Stimulated activated CD8-positive, alpha-beta memory T cell treated with anti-CD3 and anti-CD28 coated beads, Interleukin-15, amount 100 ng/mL, for 24 hours (primary cell): ENCODE measurements at places on chromosomes 4 and X.

GRCh38 chr4:58507079-58507478 is 1396.9 kb upstream of the IGFBP7 start:
- DNase-seq: no peak

- DNase-seq: no peak
These were observed 726.2 kb downstream of the RPA4 start for GRCh38 chrX:97609938-97610337.

DNA sequence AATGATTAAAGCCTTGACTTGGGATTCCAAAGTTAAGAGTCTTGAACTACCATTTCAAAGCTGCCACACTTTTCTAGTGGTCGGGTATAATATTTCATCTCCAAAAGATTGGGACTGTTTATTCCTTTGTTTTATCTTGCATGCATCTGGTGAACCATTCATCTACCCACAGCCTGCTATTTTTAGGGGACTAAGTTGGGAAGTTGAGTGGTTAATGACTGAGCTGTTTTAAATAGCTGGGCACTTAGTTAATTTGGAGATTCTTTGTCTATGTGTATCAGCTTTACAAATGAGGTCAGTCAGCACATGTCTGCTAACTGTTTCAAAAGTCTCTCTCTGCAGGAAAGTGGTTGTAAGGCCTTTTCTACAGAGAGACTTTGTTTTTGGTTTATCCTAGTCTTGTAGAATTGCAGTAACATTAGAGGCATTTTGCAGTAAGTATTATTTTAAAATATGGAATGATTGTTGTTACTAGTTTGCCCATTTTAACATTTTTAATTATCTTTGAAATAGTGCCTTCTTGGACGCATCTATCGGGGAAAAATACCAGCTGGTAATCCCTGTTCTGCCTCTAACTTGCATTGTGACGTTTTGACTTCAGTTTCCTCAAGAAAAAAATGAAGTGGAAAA is 8.2 kb downstream of the BMP2K start:
- no peak for DNase-seq

GRCh38 chr4:169152899-169153298 is 117.9 kb downstream of the SH3RF1 start:
- DNase-seq: no peak

GRCh38 chr4:180058691-180059215 is 2184.4 kb upstream of the TENM3 start:
- DNase-seq: no peak

GRCh38 chr4:76830964-76831703 is 66.8 kb downstream of the SOWAHB start:
- no peak for DNase-seq

DNA sequence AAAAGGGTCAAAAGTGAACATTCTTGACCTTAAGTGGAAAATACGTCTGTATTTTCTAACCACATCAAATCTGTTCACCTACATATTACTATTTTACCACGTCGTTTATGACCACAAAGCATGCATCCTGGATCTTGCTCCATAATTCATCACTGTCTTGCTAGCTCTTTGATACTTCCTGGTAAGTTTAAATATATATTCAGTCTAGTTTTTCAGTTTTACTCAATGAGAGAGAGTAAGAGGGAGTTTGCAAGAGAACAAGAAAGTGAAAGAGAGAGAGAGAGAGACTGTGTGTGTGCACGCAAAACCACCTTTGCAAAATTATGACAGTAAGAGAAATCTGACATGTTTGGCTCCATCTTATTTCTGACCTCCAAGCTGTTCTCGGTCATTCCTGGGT is 173.7 kb upstream of the GALNTL6 start:
- no peak for DNase-seq

DNA sequence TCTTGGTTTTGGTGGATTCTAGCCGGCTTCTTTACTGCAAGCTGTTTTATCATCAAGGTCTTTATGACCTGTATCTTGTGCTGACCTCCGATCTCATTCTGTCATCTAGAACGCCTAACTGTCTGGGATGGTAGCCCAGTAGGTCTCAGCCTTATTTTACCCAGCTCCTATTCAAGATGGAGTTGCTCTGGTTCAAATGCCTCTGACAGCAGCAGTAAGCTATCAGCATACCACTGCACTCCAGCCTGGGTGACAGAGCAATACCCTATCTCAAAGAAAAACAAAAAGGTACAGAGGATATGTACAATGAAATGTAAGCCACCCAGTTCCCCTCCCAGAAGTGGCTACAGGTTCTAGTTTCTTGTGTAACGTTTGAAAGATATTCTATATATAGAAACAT is 36.1 kb downstream of the HERC6 start:
- no peak for DNase-seq

GRCh38 chr4:7412554-7412912 is 22.2 kb downstream of the PSAPL1 start:
- no peak for DNase-seq

GRCh38 chrX:150880808-150881165 is 17.7 kb downstream of the CD99L2 start:
- no peak for DNase-seq

DNA sequence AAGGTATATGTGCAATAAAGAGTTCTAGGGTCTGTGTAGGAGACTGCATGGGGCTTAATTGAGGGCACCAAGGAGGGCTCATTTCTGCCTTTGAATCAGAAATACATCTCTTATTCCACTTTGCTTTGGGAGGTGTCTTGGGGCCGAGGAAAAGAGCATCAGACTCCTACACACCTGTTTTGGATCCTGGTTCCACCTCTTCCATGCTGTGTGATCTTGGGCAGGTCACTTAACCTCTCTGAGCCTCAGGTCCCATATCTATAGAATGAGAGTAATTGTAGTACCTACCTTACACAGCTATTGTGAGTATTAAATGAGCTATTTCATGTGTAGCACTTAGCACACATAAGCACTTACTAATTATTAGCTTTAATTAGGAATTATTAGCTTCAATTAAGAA is 100.6 kb downstream of the RTL5 start:
- no peak for DNase-seq

DNA sequence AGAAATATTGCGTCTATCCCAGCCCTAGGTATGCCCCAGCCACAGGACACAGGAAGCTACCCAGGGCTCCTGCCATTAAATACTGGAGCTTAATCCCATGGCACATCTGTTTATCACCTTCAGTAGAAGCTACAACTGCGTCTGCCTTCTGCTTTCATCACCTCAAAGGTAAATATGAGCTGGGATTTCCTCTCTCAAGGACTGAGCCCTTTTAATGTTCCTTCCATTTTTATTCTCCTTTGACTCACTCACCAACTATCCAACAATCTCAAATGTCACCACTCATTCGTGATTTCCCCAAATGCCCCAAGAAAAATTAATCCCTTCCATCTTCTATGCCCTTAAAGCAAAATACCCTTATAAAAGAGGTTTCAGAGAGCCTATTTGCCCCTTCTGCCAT is 1.8 kb upstream of the MID1 start:
- DNase-seq: no peak

DNA sequence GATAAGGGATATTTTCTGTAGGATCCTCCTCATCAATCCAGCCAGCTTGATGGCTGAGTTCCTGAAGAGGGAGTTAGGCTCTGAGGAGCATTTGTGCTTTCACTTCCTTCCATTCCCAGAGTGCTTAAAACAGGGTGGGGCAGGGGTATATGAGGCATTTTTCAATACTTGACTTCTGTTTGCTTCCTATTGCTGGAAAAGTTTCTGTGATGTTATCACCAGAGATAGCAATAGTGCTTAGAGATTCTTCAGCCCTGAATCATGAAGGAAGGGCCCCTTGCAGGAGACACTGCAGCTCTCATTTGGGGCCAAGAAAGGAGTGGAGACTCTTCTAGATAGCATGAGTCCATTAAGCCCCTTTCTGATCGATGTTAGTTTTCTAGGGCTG is 166.7 kb upstream of the RPS6KA3 start:
- no peak for DNase-seq

DNA sequence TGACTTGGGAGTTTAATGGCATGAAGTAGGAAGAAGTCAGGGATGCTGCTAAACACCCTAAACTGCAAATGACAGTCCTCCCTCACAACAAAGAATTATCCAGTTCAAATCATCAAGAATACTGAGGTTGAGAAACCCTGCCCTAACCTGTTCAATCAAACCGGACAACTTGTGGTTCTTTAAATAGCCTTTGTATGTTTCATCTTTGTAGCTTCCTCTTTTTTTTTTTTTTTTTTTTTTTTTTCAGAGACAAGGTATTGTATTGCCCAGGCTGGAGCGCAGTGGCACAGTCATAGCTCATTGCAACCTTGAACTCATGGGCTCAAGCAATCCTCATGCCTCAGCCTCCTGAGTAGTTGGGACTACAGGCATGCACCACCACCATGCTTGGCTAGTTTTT is 52.5 kb upstream of the TTC29 start:
- DNase-seq: no peak

DNA sequence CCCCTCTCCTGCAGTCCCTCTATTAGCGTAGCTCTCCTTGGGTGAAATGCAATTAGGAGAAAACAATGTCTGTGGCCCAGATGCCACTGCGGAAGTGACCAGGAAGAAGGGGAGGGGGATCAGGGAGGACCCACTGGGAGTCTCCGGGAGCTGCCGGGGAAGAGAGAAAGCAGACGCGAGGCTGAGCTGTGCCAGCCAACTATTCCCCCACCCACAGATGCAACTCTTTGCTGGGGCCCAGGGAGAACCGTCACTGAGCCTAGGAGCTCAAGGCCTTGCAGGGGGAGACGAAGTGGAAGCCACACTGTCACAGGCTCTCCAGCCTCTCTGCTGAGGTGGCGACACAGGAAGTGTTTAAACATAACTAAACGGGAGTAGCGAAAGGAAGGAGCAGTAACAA is 149.2 kb downstream of the BCOR start:
- DNase-seq: no peak

DNA sequence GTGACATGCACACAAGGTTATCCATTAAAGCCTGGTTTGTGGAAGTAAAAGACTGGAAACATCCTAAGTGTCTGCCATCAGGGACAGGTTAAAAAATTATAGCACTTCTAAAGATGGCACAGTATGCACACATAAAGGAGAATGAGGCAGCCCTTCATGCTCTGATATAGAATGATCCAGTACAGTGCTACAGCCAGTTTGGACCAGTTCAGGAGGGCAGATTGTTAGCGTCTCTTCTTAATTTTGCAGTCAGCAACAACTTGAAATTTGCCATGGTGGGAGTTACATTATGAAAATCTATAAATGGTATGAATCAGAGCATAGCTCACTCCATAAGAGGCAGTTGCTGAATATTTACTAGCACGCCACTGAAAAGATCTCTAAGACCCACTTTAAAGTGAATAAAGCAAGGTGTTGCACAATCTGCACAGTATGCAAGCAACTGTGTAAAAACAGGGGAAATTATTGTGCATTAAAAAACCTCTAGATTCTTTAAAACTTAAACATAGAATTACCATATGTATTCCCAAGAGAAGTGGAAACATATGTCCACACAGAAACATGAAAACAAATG is 20.3 kb upstream of the SOD3 start:
- no peak for DNase-seq

GRCh38 chr4:119394826-119395225 is 72.9 kb upstream of the FABP2 start:
- DNase-seq: no peak

- no peak for DNase-seq
These were observed 237.9 kb downstream of the SNCA start for GRCh38 chr4:89599026-89599425.

DNA sequence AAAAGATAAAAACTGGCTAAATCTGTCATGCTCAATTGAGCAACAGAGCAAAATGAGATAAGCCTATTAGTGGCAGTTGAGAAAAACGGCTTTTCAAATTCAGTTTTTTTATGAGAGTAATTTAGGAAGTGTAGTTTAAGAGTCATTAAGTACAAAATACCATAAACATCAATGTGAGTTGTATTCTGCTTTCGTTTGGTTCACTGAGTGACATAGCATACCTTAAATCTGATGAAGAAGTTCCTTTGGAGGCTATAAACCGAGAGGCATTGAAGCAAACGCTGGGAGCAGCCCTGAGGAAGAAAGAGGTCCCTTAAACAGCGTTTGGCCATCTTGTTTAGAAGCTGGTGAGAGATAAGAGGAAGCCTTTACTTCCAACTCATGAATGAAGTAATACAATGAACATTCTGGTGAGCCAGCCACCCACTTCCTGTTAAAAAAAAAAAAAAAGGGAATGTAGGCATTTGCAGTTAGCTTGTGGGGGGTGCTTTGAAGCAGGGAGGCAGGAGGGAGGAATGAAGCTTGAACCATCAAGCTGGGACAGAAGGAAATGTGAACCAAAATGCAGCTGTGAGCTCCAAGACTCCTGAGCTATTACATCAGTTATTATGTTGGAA is 132.3 kb downstream of the ZNF330 start:
- no peak for DNase-seq

DNA sequence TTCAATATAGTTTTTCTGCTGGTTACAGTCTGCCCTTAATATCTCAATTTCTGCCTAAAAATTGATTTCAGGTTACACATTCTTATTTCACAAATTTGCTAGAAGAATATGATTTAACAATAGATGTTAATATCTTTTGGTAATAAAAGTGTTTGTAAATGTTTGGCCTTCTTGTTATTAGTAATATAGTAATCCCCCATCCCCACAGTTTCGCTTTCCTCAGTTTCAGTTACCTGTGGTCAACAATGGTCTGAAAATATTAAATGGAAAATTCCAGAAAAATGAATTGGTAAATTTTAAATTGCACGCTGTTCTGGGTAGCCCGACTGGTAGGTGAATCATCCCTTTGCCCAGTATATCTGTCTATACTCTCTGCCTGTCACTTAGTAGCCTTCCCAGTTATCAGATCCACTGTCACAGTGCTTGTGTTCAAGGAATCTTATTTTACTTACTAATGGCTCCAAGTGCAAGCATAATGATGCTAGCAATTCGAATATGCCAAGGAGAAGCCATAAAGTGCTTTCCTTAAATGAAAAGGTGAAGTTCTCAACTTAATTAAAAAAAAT is 3.5 kb upstream of the BMP2K start:
- DNase-seq: no peak

GRCh38 chrX:138690591-138690990 is 20.9 kb downstream of the FGF13 start:
- DNase-seq: no peak

DNA sequence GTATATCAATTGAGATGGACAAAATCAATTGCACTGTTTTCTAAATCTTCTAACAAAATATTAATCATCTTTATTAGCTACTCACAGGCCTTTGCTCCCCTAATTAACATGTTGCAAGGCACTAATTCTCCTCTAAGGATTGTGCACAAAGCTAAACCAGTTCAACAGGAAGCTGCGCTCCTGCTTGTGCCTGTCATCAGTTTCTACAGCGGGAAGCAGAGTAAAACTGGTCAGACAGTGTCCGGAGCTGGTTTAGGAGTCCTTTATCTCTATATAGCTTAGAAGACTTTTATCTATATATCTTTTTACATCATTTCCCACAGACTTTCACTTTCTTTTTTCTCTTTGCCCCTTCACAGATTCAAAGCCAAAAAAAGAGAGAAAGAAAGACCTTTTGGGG is 79.1 kb downstream of the ELOVL6 start:
- DNase-seq: no peak
